ENCODE measurements at places on chromosomes 7 and 10.

- DNase-seq: no peak
Observed at GRCh38 chr10:103784089-103784488, 71.3 kb downstream of the SH3PXD2A start.

GRCh38 chr10:113007343-113007771, 57.3 kb downstream of the TCF7L2 start:
- no peak for DNase-seq

DNA sequence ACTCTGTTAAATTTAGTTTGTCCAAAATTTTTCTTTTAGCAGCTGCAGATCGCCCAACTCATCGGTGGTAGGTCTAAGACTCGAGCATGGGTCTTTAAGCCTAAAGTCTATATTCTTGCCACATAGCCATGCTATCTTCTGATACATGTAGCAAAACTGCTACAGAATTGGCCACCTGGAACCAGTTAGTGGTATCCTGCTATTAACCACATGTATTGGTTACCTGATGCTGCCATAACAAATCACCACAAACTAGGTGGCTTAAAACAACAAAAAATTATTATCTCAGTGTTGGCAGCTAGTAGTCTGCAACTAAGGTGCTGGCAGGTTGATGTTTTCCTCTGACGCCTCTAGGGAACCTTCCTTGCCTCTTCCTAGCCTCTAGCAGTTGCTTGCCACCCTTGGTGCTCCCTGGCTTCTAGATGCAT, 96.7 kb upstream of the PIK3CG start:
- DNase-seq: no peak

DNA sequence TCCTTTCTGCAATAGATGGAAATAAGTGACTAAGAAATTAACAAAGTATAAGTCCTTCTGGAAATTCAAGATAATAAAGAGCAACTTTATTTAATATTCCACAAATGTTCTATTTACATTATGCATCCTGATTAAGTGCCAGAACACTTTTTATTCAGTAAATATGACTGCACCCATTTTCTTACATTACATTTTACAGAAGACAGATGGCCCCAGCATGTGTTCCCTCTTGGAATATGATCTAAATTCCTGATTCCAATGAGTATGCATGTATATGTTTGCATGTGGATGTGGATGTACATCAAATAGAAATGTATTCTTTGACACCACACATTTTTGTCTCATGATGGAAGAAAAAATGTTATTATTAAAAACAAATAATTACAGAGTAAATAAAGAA, 628.7 kb upstream of the SEMA3D start:
- DNase-seq: no peak

- DNase-seq: no peak
Observed at GRCh38 chr7:27192546-27193334, 7.2 kb downstream of the HOXA13 start.

All from C1 segment of cervical spinal cord (tissue), 14 donors.